Stimulated activated CD8-positive, alpha-beta memory T cell treated with anti-CD3 and anti-CD28 coated beads, Interleukin-12 subunit alpha, Interleukin-12 subunit beta, amount 100 ng/mL, for 4 hours (primary cell): ENCODE measurements at places on chromosomes 1 and 21.

- DNase-seq: no peak
Measured at GRCh38 chr1:5415606-5416005, 576.6 kb downstream of the NPHP4 start.

- no peak for DNase-seq
Measured at GRCh38 chr1:96887501-96887900, 165.9 kb downstream of the PTBP2 start.

DNA sequence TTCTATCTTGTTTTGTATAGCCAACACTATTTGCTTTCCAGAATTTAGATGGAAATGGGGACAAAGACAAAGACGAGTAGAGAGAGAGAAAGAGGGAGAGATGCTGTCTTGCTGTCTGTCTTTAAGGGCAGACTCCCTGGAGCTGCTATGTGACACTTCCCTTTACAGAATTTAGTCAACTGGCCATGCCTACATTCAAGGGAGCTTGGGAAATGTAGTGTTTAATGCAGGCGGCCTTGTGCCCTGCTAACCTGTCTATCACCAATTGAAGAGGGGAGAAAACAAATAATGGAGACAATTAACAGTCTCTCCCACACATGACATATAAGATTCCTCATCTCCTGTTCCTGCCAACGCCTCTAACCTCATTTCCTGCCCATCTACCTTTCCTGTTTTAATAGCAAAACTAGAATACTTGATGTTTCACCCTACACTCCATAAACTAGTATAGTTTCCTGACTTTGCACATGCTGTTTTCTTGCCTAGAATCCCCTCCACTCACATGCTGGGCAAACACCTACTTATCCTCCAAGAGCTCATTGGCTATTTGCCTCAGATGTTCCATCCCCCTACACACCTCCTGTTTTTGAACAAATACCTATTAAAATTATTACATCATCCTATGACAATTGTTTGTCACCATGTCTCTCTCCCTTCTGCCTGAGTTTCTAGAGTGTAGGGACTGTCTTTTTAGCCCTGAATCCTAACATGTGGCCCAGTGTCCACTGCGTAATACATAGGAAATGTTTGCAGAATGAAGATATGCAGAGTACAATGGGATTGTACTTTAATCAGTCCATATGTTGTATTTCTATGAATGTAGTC, 117.2 kb downstream of the SLC25A24 start:
- no peak for DNase-seq

DNA sequence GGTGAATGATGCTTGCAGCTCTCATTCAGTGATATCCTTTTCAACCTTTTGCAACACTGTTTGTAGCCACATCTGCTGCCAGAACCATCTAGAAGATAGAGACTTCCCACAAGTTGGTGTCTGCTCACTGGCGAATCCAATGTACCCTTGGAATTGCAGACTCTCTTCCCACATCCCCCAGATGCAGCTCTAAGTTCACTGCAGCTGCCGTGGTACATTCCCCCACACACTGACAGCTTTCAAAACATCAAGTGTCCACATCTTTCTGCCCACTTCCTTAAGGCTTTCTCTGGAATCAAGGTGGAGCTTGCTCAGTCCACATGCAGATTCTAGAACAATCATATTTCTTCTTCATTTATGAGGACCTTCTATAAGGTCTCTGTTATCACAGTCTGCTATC, 99.2 kb downstream of the PLPPR4 start:
- no peak for DNase-seq

- no peak for DNase-seq
Measured at GRCh38 chr1:64679177-64679576, 65.7 kb upstream of the RAVER2 start.

DNA sequence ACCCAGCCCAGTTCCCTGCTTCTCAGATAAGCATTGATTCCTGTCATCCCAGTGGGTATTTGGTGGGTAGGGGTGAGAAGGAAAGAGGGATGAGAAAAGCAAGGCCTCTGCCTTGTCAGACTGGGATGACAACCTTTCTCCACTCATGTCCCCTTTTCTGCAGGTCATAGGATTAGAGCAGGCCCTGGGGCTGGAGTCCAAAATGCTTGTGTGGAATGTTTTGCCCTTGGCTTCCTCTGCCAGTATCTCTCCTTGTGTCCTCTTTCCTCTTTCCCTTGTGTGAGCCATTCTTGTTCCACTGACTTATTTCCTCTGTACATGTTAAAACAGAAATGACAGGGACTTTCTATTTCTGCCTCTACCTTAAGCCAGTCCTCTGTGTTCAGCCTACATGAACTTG, 4.1 kb downstream of the ATP2B4 start:
- DNase-seq: no peak

- DNase-seq: no peak
Measured at GRCh38 chr1:156281693-156282478, 739 bp downstream of the SMG5 start.

DNA sequence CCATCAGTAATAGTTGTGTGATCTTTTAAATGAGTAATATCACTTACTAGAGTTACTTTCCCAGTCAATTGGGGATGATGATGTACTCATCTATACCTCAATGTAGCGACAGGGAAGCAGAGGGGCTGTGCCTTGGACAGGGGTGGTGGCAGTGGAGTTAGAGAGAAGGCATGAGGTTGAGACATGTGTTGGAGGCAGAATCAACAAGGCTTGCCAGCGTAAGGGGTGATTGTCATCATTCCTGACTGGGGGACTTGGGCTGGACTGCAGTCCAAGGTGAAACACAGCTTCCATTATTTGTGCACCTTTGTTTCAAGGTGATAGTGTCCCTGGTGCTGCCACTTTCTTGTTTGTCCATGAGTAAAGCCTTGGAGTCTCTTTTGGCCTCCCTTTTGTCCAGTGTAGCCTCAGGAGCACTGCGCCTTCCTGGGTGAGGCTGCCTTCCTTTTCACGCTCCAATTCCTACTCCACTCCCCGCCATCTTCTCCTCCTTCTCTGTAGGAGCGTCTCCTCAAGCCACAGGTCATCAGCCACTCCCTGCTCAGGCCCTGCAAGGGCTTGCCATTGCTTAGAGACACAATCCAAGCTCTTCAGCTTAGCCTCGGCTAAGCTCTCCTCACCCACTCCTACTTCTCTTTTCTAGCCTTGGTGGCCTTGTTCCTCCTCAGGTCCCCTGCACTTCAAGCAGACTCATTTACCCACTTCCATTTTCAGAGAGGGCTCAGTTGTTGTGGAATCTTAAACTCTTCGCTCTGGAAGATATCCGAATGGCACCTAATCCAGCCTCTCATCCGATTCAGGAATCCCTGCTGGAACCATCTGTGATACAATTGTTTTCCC, 77.6 kb upstream of the CD34 start:
- DNase-seq: no peak

- DNase-seq: no peak
Measured at GRCh38 chr1:31497601-31498000, 78.7 kb upstream of the TINAGL1 start.

- DNase-seq: no peak
Measured at GRCh38 chr1:64038119-64038518, 165.3 kb upstream of the UBE2U start.

GRCh38 chr1:38046333-38046883, at the start of gene POU3F1:
Gene POU3F1, minus strand, starts transcription at chr1:38046793. Its CDS starts 50 bp downstream, at chr1:38046743.
- DNase-seq: no peak

DNA sequence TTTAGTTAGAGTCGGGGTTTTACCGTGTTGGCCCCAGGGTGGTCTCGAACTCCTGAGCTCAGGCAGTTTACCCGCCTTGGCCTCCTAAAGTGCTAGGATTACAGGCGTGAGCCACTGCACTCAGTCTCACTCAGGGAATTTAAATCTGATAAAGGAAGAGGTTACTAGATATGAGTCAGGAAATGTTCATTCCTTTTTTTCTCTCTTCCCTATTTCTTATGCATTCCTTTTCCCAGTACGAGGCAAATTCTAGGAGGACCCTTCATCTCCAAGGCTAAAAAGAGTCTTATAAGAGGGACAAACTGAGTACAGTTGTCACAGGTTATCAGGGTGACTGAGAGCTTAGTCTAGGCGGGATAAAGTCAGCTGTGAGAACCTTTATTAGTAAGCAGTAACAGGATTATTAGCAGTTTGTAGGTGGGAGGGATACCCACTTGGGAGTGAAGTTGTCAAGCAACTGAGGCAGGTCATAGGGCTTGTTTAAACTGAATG, 9.1 kb downstream of the MACF1 start:
- DNase-seq: no peak

- no peak for DNase-seq
Measured at GRCh38 chr1:2115702-2116341, 65.6 kb downstream of the PRKCZ start.

DNA sequence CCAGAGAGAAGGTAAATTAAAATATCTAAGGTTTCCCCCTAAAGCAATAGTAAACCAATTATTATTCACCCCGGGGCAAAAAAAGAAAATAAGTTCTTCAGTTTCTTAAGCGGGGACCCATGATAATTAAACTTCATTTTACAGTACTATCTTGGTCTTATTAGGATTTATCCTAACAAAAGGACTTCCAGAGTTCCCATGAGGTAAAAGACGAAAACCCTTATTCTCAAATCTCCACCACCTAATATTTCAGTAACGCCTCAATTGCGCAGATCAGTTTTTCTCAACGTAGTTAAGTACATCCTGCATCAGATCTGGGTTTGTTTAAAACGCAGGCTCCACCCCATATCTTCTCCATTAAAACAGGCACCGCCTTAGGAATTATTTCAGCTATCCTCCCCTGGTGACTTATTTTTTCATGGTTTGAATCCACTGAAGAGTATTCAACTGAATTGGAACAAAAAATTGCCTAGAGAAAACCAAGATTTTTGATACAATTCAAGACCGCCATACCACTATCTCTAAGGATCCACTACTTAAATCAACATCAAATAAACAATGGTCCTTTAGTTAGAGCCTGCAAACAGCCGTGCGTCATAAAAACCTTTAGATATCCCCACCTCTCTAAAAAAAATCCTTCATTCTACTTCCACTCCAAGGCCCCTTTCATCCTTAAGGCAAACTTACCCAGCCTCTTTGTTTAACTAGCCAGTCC, 1.7 kb downstream of the MCL1 start:
- no peak for DNase-seq
